ENCODE measurements at places on chromosomes 12 and 14.

DNA sequence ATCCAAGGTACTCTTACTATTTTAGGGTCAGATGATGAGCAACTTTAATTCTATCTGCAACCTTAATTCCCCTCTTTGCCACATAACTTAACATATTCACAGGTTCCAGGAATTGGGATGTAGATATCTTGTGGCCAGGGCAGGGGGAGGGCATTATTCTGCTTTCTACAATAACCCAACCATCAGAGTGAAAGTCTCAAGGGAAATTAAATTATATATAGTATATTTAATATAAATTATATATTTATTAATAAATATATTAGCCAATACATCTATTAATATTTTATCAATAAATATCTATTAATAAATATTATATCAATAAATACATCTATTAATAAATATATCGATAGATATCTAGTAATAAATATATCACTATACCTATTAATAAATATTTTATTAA lies 11.7 kb upstream of the RAB21 start:
- no peak for DNase-seq

DNA sequence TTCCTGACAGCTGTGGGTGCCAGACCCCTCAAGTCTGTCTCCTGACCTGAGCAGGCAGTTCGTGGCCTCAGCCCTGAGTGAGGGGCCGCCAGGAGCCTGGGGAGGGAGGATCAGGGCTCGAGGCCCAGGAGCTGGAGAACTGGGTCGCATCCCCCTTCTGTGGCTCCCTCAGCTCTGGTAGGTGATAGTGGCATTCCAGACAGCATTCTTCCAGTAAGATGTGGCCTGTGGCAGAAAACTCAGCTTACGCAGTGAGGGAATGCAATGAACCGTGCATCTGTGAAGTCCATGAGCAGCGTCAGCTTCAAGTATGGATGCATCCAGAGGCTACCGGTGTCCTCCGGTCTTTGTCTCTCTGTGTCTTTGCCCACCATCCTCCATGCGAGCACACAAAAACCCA lies 28.4 kb upstream of the FBRSL1 start:
- DNase-seq, result no peak

GRCh38 chr12:7666595-7666994 lies 887 bp upstream of the APOBEC1 start:
- no peak for DNase-seq

DNA sequence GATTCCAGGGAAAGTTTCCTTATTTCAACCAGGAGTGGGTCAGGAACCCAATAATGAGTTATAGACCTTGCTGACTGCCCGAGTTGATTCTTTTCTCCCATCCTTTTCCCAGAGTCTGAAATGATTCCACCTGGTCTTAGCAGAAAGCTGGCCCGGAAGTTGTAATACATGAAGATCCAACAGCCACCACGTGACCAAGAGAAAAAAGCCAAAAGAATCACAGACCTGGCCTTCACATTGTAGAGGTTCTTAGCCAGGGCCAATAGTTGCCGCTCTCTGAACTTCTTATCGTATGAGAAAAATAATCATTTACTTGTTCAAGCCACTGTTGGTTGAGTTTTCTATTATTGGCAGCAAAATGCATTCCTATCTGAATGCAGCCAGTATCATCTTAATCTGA lies 161.2 kb upstream of the HMGA2 start:
- no peak for DNase-seq

DNA sequence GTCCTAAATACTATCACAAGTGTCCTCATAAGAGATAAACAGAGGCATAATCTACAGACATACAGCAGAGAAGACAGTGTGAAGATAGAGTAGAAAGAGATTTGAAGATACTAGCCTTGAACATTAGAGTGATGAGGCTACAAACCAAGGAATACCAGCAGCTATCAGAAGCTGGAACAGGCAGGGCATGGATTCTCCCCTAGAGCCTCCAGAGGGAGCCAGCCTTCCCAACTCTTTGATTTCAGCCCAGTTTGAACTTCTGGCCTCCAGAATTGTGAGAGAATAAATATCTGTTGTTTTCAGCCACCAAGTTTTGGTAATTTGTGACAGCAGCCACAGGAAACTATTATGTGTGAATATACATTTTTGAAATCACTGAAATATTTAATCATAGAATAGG lies 47.2 kb downstream of the CCDC91 start:
- no peak for DNase-seq

GRCh38 chr14:75176142-75176820 lies at the start of gene TMED10:
Gene TMED10, minus strand, starts transcription at chr14:75176612. Its CDS starts 33 bp downstream, at chr14:75176579.
- DNase-seq, result peak; percentile 93

GRCh38 chr14:34713681-34714319 lies 593 bp downstream of the CFL2 start:
- no peak for DNase-seq

- no peak for DNase-seq
These were observed 26.4 kb downstream of the PTPRQ start for GRCh38 chr12:80470403-80470802.

GRCh38 chr14:23861666-23862065 lies 91.9 kb upstream of the DHRS4 start:
- no peak for DNase-seq

GRCh38 chr12:29282031-29282816 lies 98.7 kb downstream of the ERGIC2 start:
- no peak for DNase-seq

DNA sequence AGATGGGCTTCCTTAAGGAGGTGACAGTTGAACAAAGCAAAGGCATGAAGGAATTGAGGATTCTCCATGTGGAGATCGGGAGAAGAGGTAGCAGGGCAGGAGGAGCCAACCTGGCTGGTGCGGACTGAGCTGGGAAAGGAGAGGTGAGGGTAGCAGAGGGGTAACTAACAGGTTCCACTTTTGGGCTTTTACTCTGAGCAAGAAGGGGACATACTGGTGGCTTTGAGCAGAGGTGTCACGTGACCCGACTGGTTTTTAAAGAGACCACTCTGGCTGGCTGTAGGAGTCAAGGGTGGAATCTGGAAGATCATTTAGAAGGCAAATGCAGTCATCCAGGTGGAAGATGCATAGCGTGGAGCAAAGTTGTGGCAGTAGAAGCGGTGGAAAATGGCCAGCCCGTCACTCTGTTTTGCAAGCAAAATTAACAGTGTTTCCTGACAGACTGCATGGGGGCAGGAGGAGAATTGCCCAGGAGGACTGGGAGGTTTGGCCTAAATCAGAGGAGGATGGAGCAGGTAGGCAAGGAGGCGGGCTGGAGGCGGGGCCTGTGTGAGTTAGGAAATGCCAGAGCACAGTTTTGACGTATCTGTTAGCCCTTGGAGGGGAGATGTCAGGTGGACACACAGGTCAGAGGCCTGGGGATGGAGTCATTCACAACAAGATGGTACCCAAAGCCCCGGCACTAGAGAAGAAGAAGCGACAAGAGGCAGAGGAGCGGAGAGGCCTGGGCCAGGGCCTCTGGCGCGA lies 156.3 kb upstream of the FKBP4 start:
- no peak for DNase-seq

DNA sequence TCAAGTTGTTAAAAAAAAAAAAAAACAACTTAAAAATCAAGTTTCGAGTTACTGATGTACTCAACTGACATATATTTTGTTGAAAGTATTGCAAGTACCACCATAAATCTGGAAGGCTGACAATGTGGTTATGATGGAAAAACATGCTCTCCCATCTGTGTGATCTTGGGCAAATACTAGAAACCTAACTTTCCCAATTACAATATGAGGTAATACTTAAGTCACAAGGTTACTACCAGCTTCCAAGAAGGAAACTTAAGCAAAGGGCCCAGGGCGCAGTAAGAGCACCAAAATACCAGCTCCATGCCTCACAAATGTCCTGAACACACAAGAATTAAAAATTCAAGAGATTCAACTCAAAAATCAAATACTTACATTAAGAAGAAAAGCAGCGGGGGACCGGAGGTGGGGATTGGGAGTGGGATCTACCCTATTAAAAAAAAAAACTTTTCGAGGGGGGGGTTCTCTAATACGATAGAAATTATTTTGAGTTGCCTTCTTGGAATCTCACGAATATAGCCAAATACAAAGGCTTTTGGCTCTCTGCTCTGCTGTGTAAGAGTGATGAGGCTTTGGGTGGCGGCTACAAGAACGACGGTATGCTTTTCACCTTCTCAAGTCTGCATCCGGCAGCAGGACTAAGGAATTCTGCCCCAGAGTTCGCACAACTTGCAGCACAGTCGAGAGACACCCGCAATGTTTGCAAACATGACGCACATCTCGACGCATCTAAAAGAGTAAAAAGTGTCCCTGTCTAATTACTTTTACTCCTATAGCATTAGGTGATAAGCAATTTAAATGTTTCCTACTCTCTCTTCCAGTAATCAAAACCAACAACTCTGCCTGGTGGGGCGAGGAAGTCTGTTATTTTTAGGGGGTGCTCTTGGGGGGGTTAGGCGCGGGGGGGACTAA lies 1.1 kb downstream of the SAV1 start:
- peak; percentile 36 for DNase-seq

DNA sequence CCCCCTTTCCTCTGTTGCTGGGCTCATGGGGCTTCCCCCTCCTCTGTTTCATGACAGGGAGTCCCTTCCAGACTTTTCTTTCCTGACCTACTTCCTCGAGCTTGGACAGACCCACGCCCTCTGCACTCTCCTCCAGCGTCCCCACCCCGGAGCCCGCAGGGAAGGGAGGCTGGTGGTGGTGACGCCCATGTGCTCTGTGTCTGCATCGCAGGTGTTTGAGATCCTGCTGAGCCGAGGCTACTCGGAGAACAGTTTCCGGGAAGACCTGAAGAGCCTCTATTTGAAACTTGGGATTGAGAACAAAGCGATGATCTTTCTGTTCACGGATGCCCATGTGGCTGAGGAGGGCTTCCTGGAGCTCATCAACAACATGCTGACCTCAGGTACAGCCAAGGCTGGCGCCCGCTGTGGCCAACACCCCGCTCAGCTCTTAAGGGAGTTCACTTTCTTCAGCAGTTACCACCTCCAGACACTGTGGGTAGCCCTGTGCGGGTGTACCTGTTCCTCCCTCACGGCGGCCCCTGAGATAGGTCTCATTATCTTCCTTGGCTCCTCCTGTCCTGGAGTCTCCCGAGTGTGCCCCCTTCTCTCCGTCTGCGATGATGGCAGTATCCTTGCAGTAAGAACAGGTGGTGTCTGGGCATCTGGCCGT lies 85.6 kb downstream of the CCDC92 start:
- no peak for DNase-seq

DNA sequence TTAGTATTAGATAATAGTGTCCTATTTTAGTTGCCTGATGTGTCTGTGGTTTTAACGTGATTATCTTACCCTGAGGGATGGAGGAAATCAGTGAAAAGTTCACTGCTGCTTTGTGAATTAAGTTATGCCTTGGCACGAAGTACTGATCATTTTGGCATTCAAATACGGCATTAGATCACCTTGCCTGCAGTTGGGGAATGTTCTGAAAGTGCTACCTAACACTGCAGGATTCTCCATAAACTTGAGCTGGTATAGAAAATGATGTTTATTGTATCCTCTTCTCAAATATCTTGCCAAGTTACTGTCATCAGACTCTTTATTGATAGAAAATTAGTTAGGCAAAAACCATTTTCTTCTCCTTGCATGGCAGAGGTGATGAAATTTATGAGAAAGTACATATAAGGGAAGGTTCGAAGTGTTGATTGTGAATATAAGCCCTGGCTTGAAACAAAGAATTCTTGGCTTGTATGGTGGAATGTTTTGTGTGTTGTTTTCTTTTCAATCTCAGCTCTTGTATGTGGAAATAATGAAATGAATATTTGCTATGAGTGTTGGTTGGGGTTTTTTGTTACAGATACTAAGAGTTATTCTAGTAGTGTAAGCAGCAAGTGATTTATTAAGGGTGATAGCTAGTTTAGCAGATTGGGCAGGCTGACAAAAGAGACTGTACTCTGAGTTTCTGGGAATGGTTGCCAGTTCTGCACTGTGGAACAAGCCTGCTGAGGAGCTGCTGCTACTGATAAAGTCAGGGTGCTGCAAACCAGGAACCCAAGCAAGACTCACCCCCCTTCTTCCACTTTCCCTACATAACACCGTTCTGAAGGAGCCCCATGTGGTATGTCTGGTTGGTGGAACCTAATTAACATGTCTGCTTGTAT lies 448.3 kb downstream of the PCNX1 start:
- DNase-seq, result peak; percentile 77

GRCh38 chr14:66610154-66610563 lies 102.2 kb downstream of the GPHN start:
- no peak for DNase-seq

- DNase-seq, result no peak
These were observed 208.7 kb downstream of the AEBP2 start for GRCh38 chr12:19647806-19648556.

DNA sequence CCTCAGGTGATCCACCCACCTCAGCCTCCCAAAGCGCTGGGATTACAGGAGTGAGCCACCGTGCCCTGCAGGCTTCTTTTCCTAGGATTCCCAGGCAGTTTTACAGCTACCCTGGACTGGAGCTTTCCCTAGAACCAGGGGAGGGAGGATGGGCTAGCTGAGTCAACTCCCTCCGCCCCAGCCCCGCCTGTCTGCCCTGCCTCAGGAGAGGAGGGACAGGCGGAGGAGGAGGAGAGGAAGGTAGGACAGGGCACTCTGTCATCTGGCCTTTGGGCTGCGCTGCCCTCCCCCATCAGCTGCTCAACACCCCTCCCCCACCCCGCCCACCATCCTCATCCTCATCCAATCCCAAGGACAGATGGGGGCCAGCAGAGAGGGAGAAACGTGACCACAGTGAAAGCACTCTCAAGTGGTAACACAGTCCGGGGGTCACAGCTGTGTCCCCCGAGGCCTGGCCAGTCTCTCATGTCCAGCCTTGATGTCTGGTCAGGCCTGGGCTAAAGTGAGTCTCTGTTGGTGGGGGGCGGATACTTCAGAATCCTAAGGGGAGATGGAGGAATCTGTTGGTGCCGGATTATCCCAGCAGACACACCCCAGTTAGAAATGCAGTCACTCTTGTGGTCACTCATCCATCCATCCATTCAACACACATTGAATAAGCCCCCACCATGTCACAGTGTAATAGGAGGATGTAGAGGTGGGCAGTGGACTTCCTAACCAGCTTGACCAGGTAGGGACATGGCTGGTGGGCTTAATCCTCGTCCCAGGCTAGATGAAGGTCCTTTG lies 12.3 kb downstream of the FIGNL2 start:
- DNase-seq, result no peak

GRCh38 chr14:29788093-29788492 lies 139.6 kb downstream of the PRKD1 start:
- no peak for DNase-seq

DNA sequence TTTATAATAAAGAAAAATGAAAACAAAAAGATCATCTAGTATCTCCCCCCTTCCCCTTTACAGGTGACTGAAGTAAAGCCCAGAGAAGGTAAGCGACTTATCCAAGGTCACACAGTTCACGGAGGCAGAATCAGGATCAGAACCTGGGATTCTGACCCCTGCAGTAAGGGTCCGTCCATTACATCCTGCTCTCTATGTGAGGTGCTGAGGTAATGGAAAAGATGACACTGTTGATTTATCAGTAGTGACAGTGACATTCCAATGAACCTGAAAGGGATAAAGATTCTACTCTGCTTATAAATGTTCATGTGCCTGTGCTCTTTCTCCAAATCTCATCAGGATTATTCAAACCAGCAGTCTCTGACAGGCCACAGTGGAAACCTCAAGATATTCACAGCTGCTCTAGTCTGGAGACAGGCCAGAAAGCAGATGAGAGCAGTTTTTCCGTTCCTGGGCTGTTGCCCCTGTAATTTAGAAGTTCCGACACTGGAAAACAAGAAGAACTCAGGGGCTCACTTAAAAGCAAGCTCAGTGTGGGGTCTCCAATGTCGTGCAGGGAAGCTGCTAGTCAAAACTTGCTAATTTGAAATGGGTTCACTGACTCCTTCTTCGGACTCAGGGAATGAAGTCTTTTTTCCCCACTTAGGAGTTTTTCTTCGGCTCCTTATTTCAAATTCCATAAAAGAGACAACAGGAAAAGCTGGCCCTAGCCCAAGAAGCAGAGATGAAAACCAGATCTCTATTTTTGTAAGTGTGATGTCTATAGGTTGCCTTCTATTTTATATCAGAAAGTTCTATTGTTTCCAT lies 131.8 kb upstream of the EEA1 start:
- DNase-seq, result no peak

All from naive B cell (primary cell).